Heart left ventricle (tissue), 16 donors: ENCODE measurements at places on chromosomes 3 and 15.

GRCh38 chr3:24047513-24047912, 102.4 kb downstream of the NR1D2 start:
- DNase-seq, result no peak

DNA sequence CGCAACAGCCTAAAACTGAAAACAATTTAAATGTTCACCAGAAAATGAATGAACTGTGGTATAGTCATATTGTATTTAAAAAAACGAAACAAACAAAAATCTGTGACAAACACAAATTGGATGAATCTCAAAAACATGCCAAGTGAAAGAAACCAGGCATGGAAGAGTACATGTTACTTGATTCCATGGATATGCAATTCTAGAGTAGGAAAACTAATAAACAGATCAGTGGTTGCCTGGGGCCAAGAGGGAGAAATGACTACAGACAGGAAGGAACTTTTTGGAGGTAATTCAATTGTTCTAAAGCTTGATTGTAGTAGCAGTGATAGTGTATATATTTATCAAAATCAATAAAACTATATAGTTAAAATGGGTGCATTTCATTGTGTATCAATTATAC, 16.8 kb downstream of the UBE3A start:
- no peak for DNase-seq

GRCh38 chr3:127674101-127674721, 1.5 kb downstream of the ABTB1 start:
- DNase-seq, result no peak

- DNase-seq, result no peak
Observed at GRCh38 chr15:94395640-94396039, 164.3 kb downstream of the MCTP2 start.

DNA sequence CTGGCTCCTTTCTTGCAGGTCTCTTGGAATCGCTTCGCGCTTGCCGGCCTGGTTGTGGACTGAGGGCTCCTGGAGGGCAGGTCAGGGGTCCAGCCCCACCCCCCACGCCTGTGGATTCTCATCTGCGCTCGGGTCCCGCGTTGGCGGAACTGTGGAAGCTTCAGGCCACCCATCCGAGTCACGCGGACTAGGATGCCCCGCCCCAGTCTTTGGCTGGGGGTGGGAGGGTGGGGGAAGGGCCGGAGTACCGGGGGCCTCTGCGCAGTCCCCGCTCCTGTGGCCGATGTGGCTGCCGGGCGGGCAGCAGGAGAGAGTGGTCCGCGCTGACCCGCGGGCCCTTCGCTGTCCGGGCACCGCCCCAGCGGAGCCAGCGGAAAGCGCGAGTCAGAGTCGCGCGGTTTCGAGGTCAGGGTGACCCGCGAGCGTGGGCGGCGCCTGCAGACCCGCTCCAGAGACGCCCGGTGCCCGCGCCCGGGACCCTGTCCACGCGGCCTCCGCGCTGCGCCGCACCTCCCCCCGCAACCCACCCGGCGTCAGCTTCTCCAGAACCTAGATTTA, 114.2 kb downstream of the KLF13 start:
- DNase-seq, result peak; percentile 68

- no peak for DNase-seq
Observed at GRCh38 chr3:34957677-34958076, 681.6 kb upstream of the ARPP21 start.

GRCh38 chr3:102079809-102080197, 230.5 kb downstream of the NFKBIZ start:
- DNase-seq, result no peak
